ENCODE measurements at places on chromosomes 7 and 10.

- no peak for DNase-seq
These were observed 116.0 kb upstream of the PFKP start for GRCh38 chr10:2951235-2951835.

DNA sequence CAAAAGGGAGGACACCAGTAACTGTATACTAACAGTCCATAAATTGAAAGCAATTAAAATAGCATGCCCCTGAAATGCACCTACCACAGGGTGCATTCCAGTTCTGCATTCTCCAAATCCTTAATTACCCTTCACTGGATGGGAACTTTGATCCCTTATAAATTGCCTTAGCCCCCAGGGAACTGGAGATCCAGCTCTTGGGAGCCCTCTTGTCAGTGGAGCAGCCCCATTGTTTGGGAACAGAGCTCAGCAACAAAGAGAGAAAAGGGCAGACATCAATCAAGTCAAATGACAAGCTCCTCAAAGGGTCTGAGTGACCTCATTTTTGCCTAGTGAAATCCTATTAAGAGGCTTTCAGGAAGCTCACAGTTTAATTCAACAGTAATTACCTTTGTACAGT lies 472.6 kb downstream of the XPNPEP1 start:
- no peak for DNase-seq

GRCh38 chr10:30915146-30915545 lies 116.5 kb downstream of the ZNF438 start:
- no peak for DNase-seq

- DNase-seq, result no peak
These were observed 23.0 kb downstream of the SMURF1 start for GRCh38 chr7:99120916-99121315.

GRCh38 chr7:128202287-128202957 lies 38.7 kb upstream of the LEP start:
- DNase-seq, result no peak

DNA sequence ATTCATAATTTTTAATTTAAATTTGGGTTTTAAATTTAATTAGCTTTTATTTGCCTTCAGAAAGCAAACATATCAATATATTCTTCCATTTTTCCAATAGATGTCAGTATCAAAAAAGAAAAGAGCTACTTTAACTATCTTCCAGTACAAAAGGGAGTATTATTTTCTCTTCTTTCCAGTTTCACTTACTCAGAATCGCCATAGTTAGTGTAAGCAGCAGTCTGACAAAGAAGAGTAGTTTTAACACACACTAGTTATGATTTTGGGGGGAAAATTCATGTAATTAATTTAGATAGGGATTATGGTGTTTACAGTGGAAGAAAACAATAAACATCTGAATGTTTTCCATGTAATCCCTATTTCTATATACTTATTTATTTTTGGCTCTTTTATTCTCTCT lies 272.6 kb upstream of the DGKB start:
- DNase-seq, result no peak

GRCh38 chr10:48404646-48405045 lies 98.2 kb downstream of the MAPK8 start:
- DNase-seq, result no peak

Data from astrocyte of the spinal cord (primary cell).